GM04504 (cell line): ENCODE measurements at places on chromosomes 2 and 18.

DNA sequence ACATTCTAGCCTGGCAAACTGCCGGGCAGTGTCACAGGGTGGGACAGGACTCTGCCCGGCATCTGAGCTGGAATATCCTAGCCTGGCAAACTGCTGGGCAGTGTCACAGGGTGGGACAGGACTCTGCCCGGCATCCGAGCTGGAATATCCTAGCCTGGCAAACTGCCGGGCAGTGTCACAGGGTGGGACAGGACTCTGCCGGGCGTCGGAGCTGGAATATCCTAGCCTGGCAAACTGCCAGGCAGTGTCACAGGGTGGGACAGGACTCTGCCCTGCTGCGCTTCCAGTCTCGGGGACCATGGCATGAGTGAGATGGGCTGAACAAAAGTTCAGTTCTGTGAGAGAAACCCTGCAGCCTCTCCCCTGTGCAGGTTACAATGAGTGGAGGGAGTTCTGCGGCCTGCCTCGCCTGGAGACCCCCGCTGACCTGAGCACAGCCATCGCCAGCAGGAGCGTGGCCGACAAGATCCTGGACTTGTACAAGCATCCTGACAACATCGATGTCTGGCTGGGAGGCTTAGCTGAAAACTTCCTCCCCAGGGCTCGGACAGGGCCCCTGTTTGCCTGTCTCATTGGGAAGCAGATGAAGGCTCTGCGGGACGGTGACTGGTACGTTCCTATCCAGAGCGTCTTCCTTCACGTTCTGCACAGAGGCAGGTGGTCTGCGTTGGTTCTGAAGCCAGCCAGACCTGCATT is 80.3 kb downstream of the TPO start:
- DNase-seq: no peak

GRCh38 chr2:181178130-181178529 is 197.7 kb downstream of the UBE2E3 start:
- DNase-seq: no peak

- no peak for DNase-seq
Observed at GRCh38 chr2:25202275-25202674, 33.9 kb upstream of the POMC start.

GRCh38 chr2:122061206-122061605 is 305.8 kb downstream of the TSN start:
- no peak for DNase-seq

DNA sequence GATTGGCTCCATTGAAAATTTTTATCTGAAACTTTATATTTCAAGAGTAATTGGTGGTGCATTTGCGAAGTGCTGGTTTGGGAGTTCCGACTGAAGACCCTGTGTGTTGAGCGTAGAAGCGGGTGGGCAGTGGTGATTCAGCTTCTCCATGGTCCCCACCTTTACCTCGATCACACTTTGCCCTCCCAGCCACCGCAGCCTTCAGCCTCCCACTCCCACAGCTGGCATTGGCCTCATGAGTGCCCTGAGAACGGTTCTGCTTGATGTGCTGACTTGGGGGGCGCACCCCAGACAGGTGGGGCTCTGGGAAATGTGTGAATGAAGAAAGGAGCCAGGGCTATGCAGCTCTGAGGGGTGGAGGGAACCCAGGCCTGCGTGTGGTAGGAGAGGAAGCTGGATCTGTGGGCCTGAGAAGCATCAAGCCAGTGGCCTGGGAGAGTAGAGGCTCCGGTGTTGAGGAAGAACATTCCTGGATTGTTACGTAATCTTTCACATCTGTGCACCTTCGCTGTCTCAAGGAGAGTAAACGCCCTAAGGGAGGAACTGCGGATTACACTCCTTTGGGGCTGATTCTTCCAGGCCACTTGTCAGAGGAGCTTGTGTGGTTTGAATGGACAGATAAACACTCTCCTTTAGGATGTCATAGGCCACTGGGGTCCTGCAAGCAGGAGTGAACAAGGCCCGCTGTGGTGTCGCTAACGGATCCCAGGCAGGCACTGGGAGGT is 83.8 kb downstream of the NPAS2 start:
- no peak for DNase-seq

DNA sequence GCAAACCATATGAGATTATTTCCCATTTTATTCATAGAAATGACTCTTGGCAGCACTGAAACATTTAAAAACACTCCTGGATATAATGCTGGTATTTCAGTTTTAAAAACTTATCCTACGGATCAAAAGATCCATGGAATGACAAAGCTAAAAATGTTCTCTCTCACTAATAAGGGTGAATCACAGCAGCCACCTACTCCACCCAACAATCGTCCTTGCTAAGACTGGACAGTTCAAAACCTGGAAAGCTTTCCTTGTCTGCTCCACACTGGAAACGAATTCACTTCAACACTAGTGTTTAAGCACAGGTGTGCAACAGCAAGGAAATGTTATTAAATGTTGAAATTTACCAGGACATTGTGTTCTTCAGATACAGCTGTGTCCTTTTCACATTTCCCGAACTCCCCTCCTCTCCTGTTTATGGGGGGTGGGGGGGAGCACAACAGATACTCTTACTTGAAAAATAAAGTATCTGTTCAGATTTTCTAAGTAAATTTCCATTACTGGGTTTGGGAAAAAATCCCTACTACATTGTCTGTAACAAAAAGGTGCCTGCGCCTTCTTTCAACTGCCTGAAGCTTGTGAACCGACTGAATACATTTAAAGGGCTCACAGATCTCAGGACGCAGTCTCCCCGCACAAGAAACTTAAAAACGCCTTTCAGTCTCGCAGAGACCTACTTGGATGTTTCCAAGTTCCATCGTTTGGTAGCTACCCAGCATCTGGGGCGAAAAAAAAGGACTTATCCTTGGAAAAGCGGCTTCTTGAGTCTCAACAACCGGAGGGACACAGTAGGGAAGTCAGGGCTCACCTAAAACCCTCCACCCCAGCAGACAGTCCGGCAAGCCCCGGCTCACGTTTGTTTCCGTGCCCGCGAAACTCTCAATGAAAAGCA is 1.3 kb downstream of the YWHAQ start:
- no peak for DNase-seq

- DNase-seq: no peak
Observed at GRCh38 chr18:3910512-3910911, 460.5 kb downstream of the TGIF1 start.

DNA sequence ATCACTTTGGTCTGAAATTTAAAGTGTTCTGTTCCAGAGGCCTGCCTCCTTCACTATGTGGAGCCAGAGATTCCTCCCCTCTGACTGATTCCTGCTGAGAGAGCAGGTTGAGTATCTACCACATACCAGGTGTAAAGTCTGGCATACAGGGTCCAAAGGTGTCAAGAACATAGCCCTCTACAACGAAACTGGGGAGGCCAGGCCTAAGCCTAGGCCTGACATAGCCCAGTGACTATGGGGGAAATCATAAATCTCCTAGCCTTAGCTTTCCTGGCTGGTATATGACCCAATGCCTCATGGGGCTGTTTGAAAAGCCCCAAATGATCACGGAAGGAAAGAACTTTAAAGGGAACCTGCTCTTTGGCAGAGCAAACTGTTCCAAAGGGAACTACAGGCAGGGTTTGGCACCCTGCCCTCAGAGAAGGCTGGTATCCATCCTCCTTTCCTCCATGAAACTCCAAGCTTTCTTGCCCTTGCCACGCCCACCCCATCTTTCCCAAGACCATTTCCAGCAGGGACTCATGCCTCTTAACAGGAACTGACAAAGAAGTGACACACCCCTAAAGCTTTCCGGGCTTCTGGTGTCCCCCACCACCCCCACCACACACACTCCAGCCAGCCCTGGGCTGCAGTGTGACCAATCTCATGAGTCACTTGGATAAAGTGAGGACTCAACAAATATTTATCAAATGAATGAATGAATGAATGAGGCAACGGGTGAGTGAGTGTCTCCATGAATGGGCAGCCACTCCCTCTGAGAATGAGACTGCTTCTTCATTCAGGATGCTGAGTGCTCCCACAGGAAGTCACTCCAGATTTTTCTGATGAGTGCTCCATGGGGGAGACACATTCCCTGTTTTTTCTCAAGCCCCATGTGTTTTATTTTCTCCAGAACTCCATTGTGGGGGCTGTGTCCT is 114.5 kb upstream of the STPG4 start:
- peak; percentile 98 for DNase-seq

DNA sequence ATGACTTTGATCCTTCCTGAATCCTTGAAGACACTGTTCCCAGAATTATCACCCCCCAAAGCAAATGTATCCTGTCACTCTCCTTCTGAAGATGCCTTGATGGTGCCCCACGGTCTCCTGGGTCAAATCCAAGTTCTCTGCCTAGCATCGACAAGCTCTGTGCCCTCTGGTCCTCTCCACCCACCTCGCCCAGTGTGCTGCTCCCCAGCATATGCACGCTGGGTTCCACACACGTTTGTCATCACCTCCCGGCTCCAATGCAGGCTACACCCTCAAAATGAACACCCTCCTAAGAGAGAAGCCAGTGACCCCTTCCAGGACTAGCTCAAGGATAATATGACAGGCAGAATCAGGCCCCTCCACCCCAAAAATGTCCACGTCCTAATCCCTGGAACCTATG is 39.5 kb upstream of the CREG2 start:
- DNase-seq: no peak

- no peak for DNase-seq
Observed at GRCh38 chr2:30209227-30209626, 22.1 kb upstream of the LBH start.

DNA sequence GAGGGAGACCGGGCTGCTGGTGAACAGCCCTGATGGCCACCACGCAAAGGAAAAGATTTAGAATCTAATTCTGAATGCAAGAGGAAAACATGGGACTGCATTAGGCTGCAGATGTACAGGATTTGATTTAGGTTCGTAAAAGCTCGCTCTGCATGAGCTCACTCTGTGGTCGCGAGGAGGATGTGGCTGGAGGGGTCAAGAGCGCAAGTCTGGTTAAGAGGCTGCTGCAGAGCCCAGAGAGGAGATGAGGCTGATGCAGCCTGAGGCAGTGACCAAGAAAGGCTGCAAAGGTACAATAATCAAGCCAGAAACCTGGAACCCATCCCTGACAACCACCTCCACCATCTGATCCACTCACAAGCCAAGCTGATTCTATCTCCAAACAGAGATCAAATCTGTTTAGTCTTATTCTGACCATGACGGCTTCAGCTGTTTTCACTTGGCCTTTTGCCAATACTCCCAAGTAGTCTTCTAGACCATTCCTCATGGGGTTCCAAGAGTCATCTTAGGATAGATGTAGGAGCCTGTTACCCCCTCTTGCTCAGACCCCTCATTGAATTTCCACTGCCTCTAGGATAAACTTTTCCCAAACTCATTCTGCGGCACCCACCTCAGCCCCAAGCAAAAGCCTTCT is 58.9 kb upstream of the ARL4C start:
- no peak for DNase-seq

DNA sequence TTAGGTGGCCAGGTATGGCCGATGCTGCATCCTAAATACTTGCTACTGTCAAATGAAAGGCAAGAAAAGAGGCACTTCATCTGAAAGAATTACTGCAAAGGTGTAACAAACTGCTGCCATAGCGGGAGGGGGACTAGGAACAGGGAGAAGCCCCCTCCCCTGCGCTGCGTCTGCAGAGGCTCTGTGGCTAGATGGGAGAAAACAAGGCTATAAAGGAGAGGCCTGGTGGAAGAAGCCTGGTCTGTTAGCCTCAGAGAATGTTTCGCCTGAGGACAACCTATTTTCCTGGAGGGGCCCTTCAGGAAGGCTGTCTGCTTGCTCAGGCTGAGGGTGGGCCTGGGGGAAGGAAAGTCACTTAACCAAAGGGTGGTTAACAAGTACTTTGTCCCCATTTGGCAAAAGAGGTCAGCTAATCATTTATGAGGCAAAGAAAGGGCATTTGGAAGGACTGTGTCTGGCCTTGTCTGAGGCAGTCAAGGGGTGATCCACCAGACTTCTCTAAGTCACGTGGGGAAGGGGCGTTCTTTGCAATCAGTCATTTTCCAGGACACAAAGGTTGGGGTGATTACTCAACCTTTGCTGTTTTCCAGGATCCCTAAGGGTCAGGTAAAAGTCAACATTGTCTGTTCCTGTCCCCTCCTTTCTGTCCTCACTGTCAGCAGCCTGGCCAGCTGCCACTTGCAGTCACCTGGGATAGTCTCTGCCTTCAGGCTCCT is 103.0 kb upstream of the TMEM200C start:
- DNase-seq: no peak

DNA sequence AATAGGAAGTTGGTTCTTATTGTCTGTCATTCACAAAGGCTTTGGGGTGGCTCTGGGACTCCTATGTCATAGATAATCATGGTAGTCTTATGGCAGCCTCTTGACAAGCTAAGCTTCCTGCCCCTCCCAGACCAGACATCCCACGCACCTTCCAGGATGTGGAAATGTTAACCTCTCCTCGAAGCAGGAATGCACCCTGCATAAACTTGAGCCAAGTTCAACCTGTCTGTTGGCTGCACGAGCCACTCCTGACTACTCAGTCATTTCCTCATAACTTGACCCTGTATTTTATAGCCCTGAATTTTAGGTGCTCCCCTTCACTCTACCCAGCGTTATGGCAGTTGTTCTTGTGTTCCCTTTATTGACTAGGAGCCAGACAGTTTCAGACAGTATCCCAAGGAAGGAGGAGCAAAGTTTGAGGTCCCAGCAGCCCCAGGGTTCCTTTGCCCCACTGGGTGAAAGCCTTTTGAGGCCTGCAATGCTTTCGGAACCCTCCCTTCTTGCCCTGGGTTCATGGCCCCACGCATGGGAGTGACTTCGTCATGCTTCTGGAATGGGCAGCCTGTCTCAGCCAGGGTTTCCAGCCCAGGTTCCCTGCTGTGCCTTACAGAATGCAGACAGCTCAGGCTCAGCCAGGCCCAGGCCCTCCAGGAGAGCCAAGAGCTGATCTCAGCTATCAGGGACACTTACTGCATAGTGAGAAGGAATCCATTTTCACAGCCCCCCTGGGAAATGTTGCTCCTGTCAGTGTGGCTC is 15.6 kb upstream of the INO80C start:
- peak; percentile 81 for DNase-seq

- DNase-seq: no peak
Observed at GRCh38 chr18:35141567-35142274, 99.1 kb upstream of the ZNF397 start.

GRCh38 chr2:240713071-240713927 is 21.6 kb downstream of the AQP12A start:
- DNase-seq: no peak

DNA sequence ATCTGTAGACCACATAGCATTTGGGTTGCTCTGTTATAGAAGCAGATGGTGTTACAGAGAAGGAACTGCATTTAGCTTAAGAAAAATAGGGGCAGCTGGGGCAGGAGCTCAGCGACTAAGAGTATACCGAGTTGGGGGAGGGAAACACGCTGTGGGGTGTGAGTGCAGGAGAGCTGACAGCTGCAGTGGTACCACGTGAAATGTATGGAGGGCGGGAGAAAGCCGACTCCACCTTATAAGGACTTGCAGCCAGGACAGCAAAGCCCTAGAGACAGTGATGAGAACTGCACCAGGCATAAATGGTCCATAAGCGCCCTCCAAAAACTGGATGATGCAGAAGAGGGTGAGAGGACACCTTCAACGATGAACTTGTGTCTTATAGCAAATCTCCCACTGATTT is 237.6 kb downstream of the PRKCE start:
- no peak for DNase-seq

- DNase-seq: peak; percentile 90
Observed at GRCh38 chr18:49174478-49174877, 223.7 kb upstream of the SMAD7 start.

DNA sequence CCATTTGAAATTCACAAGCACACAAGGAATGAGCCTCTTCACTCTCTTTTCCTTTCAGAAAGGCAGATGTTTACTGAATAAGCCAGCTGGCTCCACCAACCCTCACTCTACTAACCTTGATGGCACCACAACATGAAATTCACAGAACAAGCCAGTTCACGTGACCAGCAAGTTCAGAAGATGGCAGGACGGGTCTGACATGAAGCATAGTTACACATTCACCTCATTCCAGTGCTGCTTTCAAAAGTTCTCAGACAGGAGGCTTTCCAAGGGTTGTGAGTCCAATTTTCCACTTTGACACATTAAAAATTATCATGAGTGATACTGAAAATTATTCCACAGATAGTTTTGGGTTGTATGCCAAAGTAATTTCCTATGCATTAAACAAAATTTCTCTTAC is 74.2 kb upstream of the MBOAT2 start:
- no peak for DNase-seq
